Fibroblast of skin of left biceps (primary cell): ENCODE measurements at places on chromosomes 2 and 18.
A peak's percentile ranks its signal among the peaks of the same experiment; 100 is the strongest.

DNA sequence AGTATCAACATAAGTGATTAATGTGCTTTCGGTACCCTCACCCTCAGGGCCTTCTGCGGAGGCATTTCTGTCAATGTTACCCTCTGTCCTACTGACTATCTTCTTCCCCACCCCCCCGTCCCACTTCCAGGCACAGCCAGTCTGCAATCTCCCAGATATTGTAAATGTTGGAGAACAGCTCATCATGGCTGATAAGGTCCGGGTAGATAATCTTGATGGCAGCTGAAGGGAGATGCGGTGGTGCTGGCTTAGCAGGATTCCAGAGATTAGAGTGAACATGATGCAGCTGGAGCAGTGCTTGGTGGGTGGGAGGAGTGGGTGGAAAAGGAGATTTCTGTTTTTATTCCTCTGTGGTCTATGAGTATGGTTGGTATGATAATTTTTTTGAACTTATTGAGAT lies 15.5 kb downstream of the GTF2A1L start:
- no peak for DNase-seq

GRCh38 chr2:232332940-232333259 lies 45.7 kb upstream of the ALPP start:
- DNase-seq = no peak

DNA sequence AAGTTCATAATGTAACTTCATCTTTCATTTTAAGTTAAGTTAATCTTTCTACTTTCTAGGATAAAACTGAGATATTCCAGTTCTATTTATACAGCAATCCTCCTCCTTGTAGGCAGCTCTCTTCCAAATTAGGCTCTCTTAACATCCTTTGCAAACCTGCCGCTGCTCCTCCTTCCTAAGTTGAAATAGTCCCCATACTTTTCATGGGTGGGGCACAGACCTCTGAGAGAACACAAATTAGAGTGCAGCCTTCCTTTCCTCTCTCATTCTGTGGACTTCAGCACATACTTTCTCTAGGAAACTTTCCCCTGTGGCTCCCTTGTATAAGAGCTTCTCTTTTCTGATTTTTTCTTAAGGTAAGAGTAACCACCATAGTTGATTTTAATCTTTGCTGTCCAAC lies 28.3 kb downstream of the TWSG1 start:
- DNase-seq = no peak

GRCh38 chr2:51516667-51517066 lies 484.7 kb upstream of the NRXN1 start:
- no peak for DNase-seq

DNA sequence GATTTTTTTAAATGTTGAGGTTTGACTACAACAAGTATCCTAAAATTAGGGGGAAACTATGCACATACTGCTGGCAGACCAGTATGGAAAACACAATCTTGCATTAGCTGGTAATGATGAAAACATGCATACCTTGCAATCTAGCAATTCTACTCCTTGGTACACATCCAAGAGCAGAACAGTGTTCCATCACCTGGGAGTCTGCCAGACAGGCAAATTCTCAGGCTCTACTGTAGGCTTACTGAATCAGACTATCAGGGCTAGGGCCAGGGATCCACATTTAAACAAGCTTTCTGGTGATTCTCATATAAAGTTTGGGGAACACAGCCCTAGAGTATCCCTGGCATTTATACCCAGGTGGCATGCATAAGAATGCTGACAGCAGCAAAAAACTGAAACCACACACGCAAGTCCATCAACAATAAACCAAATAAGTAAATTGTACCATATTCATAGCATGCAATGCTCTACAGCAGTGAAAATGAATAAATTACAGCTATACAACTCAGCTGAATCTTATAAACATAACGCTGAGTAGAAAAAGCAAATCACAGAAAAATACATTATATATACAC lies 13.6 kb downstream of the CDH2 start:
- DNase-seq = peak; percentile 88

- DNase-seq = no peak
Observed at GRCh38 chr2:10398496-10398895, 49.6 kb downstream of the ODC1 start.

DNA sequence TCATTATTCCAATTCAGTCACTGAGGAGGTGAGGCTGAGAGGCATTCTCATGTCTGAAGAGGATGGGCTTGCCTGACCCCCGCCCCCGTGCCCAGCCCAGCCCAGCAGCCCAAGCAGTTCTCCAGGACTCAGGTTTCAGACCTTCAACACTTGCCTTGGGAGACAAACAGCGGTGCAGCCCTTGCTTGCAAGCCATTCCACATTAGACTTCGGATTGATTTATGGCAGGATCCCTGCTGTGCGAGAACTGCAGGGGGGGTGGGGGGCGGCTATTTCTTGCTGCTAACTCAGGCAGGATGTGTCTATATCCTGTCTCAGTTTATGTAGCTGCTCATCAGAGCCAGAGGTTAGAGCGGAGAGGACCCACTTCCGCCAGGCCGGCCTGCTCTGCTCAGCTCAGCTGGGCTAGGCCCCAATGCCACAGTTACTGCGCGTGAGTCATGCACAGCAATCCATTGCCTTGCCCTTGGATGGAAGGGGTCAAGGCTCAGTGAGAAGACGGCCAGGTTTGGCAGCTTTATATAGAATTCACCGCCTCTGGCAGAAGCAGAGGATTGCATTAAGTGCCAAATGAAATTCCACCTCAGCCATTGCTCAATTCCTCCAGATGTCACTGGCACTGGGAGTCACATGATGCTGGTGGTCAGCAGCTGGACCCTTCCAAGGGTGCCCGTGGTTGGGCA lies 1.8 kb downstream of the GYPC start:
- DNase-seq = peak; percentile 75

DNA sequence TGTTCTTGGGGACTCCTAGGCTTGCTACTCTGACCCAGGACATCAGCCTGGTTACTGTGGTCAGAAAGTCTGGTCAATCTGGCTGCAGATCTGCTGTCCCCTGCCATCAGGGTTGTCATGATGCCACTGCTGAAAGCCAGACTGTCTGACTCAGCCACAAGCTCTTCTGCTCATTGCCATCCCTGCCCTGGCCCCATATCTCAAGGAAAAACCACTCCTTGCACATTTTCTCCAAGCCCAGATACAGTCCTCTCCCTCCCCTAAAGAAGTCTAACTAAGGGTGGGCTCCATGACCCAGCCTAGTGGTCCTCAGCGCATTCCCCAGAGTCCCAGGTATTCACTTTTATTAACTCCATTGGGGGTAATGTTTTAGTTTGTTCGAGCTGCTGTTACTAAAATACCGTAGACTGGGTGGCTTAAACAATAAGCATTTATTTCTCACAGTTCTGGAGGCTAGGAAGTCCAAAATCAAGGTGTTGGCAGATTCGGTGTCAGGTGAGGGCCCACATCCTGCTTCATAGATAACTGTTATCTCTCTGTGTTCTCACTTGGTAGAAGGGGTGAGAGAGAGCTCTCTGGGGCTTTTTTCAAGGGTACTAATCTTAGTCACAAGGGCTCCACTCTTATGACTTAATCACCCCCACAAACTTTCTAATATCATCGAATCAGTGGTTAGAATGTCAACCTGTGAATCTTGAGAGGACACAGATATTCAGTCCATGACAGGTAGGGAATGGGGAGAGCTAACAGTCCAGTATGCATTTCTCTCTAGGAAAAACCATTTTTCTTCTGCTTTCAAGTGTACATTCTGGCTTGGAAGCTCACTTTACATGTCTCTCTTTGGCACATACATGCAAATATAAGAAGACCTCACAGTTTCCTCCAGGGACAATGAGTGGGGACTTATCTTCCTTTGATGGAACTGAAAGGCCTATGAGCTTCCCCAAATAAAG lies 94.8 kb upstream of the CXCR4 start:
- DNase-seq = no peak

DNA sequence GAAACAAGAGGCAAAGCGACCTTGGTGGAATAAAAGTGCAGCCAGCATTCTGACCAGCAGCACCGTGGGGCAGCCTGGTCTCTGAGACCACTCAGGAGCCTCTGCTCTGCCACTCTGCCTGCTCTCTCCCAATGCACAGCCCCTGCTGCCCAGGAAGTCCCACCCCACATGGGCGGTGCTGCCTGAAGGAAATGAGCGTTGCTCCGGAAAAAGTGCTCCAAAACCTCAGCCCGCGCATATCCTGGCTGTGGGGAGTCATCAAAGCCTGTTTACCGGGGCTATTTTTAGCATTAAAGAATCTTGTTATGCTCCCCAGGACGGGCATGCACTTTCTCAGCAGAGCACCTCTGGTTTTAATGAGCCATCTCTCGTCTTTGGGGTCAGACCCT lies 54.5 kb downstream of the EPAS1 start:
- no peak for DNase-seq

GRCh38 chr2:217559084-217559483 lies 443.7 kb downstream of the TNS1 start:
- DNase-seq = no peak

DNA sequence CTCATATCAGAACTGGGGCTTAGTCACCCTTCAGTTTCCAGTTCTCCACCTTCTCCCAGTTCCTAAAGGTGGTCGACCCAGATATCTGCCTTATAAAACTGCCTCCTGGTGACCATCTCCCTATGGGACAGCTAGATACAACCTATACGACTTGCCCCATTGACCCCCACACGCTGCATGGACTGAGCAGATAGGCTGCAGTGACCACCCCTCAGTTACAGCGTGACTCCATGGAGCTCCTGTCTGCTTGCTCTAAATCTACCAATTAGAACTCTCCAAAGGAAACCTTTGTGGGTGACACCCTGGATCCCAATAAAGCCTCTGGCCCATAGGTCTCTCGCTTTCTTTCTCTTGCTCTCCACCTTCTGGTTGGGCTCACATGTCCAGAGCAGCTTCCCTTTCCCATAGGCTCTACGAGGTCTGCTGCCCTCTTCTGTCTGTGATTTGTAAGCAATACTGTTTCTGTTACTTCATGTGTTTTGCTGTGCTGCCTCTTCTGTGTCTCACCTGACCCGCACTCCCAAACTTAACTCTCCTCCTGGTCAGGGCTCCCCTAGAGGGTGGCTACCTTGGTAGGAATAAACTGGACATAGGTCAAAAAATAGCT lies 971.3 kb upstream of the FAM98A start:
- no peak for DNase-seq

GRCh38 chr2:85862426-85862825 lies 26.4 kb downstream of the ST3GAL5 start:
- DNase-seq = no peak

DNA sequence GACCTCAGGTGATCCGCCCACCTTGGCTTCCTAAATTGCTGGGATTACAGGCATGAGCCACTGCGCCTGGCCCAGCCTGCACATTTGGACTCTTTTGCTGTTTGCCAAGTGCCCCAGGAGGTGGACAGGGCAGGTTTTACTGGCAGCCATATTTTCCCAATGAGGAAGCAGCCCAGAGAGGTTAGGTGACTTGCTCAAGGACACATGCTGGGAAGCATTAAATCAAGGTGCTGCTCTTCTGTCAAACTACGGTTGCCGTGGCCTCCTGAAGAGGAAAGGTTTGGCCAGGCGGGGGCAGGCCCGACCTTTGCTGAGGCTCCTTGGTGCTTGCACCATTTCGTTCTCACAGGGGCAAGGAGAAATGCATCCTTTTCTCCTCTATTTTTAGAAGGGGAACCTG lies 44.0 kb downstream of the DNMT3A start:
- no peak for DNase-seq

GRCh38 chr18:40670668-40671375 lies 1284.2 kb upstream of the PIK3C3 start:
- DNase-seq = no peak

GRCh38 chr2:133025004-133025403 lies 355.0 kb upstream of the LYPD1 start:
- DNase-seq = no peak

GRCh38 chr2:47043142-47043890 lies 111.8 kb downstream of the STPG4 start:
- DNase-seq = peak; percentile 69

DNA sequence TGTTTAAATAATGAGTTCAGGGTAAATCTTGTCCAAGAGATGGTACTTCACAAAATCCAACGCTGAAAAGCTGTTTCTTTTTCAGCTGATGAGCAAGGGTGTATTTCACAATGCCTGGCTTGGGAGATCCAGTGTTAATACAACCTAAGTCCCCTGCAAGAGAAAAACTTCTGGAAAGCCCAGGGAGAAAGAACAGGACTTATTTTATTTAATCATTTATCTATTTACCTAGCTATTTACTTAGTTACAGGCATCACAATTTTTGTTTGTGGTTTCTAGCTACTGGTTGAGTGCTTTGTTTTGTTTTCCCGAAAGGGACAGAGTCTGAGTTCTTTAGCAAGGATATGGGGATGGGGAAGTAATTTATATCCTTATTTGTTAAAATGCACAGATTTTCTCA lies 598.2 kb upstream of the SYT4 start:
- DNase-seq = no peak

GRCh38 chr2:210169516-210170195 lies 1.6 kb downstream of the KANSL1L start:
- peak; percentile 24 for DNase-seq

DNA sequence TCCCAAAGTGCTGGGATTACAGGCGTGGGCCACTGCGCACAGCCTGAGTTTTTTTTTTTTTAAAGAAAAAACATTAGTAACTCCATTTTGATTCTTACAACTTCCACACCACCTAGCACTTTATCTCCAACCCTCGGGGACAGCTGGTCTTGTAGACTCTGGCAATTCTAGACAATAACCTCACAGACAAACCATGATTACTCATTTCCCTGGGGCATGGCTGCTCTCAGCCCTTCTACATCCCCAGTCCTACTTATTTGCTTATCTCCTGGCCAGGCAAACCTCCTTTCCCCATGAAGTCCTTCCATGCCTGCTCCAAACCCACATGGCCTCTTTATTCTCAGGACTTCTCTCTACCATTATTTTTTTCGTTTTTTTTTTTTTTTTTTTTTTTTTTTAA lies 91.1 kb downstream of the ACTR3 start:
- DNase-seq = no peak

- no peak for DNase-seq
Observed at GRCh38 chr2:158138255-158138654, 36.6 kb downstream of the UPP2 start.

DNA sequence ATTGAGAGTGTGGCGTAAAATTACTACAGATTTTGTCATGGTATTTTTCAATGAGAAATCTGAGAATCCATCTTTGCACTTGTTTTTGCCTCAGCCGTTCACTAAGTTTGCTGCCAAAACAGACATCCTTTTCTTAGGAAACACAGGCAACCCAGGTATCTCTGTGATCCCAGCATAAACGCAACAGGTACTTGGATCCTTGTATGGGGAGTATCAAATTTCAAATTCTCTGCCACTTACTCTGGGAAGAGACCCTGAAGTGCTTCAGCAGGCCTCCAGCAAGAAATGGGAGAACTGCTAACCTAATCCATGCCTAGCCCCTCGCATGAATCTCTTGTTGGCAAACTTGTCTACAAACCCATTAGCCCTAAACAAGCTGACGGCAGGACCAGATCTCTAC lies 83.1 kb downstream of the BCL11A start:
- DNase-seq = no peak
